ENCODE measurements at places on chromosomes 7 and 10.

DNA sequence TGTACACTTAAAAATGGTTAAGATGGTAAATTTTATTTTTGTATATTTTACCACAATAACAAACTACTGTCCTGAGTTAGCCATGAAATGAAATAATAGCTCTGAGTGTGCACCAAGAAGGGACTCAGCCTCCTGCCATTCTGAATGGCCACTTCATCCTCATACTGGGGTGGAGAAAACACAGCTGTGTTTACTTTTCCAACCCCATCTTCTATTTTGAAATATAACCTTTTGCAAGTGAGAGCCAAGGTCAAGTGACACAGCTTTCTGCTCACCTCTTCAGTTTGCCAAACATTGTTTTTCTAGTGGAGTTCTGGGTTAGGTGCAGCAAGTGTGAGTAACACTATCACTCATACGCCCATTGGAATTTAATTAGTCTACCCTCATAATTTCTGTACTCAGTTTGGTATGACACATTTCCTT, 107.4 kb upstream of the GLCCI1 start:
- DNase-seq: no peak

DNA sequence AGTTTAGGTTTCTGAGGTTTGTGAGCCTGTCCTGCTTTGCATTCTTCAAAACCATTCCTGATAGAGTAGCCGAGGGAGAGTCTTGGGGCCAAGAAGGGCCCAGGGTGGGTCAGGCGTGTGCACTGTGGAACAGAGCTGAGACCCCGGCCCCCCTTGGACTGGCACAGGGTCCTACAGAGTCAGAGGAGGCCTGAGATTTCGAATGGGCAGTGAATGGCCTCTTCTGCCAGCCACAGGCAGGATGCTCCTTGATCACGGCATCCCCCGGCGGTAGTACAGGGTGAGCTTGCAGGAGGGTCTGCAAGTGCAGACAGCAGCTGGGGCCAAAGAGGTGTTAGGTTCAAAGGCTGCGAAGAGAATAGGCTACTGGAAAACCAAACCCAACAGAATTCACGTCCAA, 4.6 kb downstream of the TRIM56 start:
- no peak for DNase-seq

DNA sequence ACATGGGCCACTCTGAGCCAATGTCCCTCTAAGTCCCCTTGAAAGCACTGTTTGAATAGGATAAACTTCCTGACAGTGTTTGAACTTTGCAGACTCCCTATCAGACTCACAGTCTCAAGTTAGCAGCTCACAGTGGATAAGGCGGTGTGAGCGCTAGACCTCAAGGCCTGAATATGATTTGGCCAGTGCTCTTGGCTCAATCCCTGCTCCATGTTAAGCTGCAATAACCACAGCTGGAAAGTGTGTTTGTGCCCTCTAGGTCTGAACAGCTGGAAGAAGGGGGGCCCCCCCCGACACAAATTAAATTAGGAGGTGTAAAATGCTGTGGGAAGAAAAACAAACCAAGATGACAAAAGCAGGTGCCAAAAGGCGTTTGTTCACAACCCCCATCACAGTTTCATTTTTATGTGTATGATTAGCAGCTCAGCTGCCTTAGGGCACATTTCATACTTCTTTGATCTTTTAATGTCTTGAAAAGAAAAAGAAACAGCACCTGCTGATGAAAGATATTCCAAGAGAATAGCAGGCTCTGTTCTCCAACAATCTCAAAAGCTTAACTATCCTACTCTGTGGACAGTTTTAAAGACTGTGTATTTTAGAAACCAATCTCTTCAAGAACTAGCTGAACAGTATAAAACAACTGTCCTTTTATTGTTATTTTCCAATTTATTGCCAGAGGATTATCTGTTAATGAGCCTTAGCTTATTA, 167.6 kb downstream of the SNX13 start:
- no peak for DNase-seq

DNA sequence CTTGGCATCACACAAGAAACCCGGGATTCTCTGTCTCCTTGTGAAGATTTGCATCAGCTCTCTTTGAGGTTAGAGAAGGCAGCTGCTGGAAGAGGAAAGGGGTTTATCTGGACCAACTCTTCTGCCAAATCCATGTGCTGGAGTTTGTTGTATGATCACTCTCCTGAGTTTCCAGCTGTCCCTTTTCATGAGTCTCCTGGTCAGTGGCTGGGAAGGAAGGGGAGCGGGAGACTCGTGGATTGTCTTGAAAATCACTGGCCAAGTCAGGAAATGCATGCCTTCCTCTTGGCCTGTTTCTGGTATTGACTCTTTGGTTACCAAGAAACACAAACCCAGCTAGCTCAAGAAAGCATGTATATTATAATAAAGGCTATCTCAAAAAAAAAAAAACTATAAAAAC, 38.8 kb downstream of the TACR2 start:
- no peak for DNase-seq

DNA sequence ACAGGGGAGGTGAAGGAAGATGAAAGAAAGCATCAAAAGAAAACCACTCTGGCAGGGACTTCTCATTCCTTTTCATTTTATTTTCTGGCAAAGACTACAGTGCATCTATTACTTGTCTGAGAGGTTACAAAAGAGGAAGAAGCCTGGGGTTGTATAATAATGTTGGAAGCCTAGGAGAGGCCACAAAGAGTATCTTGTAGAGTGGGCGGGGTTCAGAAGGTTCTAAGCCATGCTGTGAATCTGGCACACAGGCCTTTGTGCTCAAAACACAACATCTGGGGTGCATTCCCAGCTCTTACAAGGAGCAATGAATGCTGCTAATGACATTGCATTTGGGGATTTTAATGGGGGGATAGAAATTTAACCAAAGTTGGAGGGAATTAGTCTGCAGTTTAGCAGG, 49.4 kb downstream of the MRPL32 start:
- no peak for DNase-seq

Data from T-helper 9 cell (primary cell).